ENCODE measurements at places on chromosomes 1 and 21. TPM values are rescaled to one million over a fixed set of nuclear protein-coding genes. Genes with fewer than 3 reads are reported as not detected.

The KCNE1 gene
- total RNA-seq, result 0.32 TPM

The KRTAP12-2 gene
- not detected for total RNA-seq

The KRTAP10-10 gene
- not detected for total RNA-seq

- H3K27ac ChIP-seq, result no peak overlapping the region
- DNase-seq, result no peak
- no peaks in the 10 kb centered on the region for H3K27me3 ChIP-seq
- peaks cover 9% of the 10 kb centered on the region for H3K36me3 ChIP-seq
- H3K4me3 ChIP-seq, result no peak overlapping the region
Measured at GRCh38 chr1:11286735-11287410, 13.9 kb downstream of the UBIAD1 start.

DNA sequence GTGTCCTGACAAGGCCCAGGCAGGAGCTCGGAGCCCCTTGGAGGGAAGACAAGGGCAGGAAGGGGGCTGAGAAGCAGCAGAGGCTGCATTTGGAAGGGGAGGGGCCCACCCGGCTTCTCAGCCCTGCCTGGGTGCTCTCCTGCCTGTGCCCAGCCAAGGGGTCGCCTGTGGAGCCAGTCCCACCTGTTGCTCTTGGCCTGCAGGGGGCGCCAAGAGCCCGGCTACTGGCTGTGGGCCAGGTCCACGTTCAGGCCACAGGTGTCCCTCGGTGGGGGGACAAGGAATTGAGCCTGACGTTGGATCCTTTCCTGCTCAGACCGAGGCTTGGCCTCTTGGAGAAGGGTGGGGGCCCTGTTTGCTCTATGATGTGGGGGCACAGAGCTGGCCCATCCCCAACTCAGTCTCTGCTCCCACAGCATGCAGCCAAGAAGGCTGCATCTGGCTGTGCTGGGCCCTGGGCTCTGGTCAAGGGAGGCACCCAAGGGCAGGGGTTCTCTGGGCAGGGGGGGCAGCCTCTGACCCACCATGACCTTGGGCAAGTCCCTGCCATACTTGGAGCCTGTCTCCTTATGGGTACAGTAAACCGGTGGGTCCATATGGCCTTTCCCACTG is 10.9 kb downstream of the WNT4 start:
- no peak overlapping the region for H3K4me3 ChIP-seq
- no peak for DNase-seq
- no peaks in the 10 kb centered on the region for H3K27me3 ChIP-seq

DNA sequence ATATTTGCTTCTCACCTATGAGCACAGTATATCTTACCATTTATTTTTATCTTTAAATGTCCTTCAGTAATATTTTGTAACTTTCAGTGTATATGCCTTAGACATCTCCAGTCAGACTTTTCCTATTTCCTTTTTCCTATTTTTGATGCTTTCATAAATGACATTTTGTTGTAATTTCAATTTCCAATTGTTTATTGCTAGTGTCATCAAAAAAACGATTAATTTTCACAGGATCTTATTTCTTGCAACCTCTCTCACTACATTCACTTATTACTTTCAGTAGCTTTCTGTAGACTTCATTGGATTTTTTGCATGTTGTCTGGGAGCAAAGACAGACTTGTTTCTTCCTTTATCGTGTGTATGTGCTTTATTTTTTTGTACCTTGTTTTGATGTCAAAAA is 602.4 kb downstream of the AJAP1 start:
- no peak overlapping the region for H3K4me3 ChIP-seq
- no peak overlapping the region for H3K27ac ChIP-seq
- no peaks in the 10 kb centered on the region for H3K36me3 ChIP-seq
- H3K27me3 ChIP-seq, result no peaks in the 10 kb centered on the region
- no peaks in the 10 kb centered on the region for H3K4me1 ChIP-seq
- no peak for DNase-seq

DNA sequence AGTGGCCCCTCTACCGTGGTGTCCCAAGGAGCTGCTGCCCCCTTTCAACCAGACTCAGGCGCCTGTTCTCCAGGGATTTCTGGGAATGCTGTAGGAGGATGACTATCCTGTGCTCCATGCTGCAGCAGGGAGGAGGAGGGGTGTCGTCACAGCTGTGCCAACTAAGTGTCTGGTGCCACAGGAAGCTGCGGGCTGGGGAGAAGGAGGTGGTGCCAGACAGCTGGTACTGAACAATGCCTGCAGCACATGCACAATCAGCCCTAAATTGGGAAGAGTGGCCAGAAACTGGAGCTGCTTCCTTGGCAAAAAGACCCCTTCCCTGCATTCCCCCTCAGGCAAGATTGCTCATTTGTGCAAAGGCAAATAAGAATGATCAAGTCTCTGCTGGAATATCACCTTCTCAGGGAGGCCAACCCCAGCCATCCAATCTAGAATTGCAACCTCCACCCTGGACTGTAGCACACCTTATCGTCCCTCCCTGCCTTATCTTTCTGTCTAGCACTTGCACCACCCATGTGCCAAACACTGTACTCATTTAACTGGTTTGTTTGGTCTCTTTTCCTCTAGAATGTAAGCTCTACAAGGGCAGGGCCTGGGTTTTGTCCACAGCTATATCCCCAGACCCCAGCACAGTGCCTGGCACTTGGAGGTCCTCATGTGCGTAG is 33.3 kb downstream of the LAMB3 start:
- DNase-seq, result no peak
- no peak overlapping the region for H3K27ac ChIP-seq
- H3K36me3 ChIP-seq, result peaks cover 5% of the 10 kb centered on the region
- H3K4me1 ChIP-seq, result peaks cover 17% of the 10 kb centered on the region
- H3K27me3 ChIP-seq, result peaks cover 2% of the 10 kb centered on the region

DNA sequence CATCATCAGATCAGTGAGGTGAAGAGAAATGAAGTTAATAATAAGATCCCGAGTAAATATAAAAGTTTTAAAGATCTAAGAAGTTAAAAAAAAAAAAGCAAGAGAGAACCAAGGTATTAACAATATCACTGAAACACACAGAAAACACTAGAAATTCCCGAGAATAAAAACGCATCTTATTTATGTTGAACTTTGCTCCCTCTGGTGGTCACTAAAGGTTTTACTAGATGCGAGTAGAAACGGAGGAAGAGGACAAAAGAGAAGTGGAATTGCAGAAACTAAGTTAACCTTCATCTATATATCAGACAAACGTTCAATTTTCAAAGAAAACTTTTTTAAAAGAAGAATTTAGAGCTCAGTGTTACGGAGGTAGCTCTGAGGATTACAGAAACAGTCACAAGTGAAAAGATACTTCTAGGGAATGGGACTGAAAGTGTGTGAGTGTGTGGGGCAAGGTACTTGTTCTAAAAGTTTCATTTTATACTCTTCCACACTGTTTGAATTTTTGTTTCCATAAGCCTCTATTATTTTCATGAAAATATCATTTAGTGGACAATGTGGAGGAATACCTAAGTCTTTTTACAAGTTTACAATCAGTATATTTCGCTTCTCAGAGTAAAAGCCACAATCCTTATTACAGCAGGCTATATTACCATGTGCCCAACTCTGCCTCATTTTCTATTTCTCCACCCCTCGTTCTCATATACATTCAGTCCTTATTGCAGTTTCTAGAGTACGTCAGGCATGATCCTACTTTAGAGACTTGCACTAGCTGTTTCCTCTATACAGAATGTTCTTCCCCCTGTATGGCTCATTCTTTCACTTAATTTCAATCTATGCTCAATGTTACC is 19.7 kb downstream of the ACBD6 start:
- H3K36me3 ChIP-seq, result peaks cover 16% of the 10 kb centered on the region
- H3K4me3 ChIP-seq, result no peak overlapping the region
- no peak for DNase-seq

GRCh38 chr21:26849428-26850115 is 4.4 kb upstream of the ADAMTS1 start:
- H3K27me3 ChIP-seq, result no peaks in the 10 kb centered on the region
- H3K4me3 ChIP-seq, result no peak overlapping the region
- no peaks in the 10 kb centered on the region for H3K36me3 ChIP-seq
- no peak overlapping the region for H3K27ac ChIP-seq

GRCh38 chr1:91725618-91725988 is 160.3 kb downstream of the TGFBR3 start:
- H3K4me1 ChIP-seq, result peaks cover 11% of the 10 kb centered on the region
- no peak overlapping the region for H3K27ac ChIP-seq
- H3K36me3 ChIP-seq, result peaks cover 3% of the 10 kb centered on the region
- H3K27me3 ChIP-seq, result no peaks in the 10 kb centered on the region

The CFHR4 gene
- not detected for total RNA-seq

The S100A13 gene
- 98.4 TPM for total RNA-seq

- H3K27me3 ChIP-seq, result no peaks in the 10 kb centered on the region
- H3K4me3 ChIP-seq, result no peak overlapping the region
- DNase-seq, result no peak
Measured at GRCh38 chr1:31955917-31956736, 18.0 kb upstream of the PTP4A2 start.

- no peaks in the 10 kb centered on the region for H3K36me3 ChIP-seq
- no peak for DNase-seq
- H3K27ac ChIP-seq, result no peak overlapping the region
- no peaks in the 10 kb centered on the region for H3K4me1 ChIP-seq
- H3K4me3 ChIP-seq, result no peak overlapping the region
Measured at GRCh38 chr1:46790446-46791101, 8.3 kb upstream of the CYP4B1 start.

The MNDA gene
- total RNA-seq, result not detected

GRCh38 chr1:207172885-207173284 is 68.9 kb downstream of the C4BPA start:
- peaks cover 18% of the 10 kb centered on the region for H3K27me3 ChIP-seq
- no peak overlapping the region for H3K27ac ChIP-seq
- no peak for DNase-seq
- no peaks in the 10 kb centered on the region for H3K4me1 ChIP-seq
- no peak overlapping the region for H3K4me3 ChIP-seq
- H3K36me3 ChIP-seq, result no peaks in the 10 kb centered on the region

The ACTA1 gene
- 3.6 TPM for total RNA-seq

- H3K36me3 ChIP-seq, result peaks cover 6% of the 10 kb centered on the region
- DNase-seq, result no peak
- H3K4me1 ChIP-seq, result no peaks in the 10 kb centered on the region
- H3K27ac ChIP-seq, result no peak overlapping the region
- no peaks in the 10 kb centered on the region for H3K27me3 ChIP-seq
Measured at GRCh38 chr1:174358786-174359453, 88.8 kb upstream of the GPR52 start.

- H3K27me3 ChIP-seq, result peaks cover 7% of the 10 kb centered on the region
- H3K27ac ChIP-seq, result no peak overlapping the region
- DNase-seq, result no peak
- H3K36me3 ChIP-seq, result no peaks in the 10 kb centered on the region
- H3K4me1 ChIP-seq, result no peaks in the 10 kb centered on the region
Measured at GRCh38 chr1:187261637-187262036, 432.9 kb downstream of the PLA2G4A start.

The ELOVL1 gene
- 103 TPM for total RNA-seq

The KIF14 gene
- 2.0 TPM for total RNA-seq

GRCh38 chr1:197814306-197814705 is 39.0 kb upstream of the DENND1B start:
- no peak for DNase-seq
- no peaks in the 10 kb centered on the region for H3K27me3 ChIP-seq

The CFAP74 gene
- total RNA-seq, result not detected

- peaks cover 25% of the 10 kb centered on the region for H3K4me1 ChIP-seq
- no peaks in the 10 kb centered on the region for H3K36me3 ChIP-seq
- no peak for DNase-seq
- H3K27ac ChIP-seq, result no peak overlapping the region
Measured at GRCh38 chr21:15667010-15667409, 62.8 kb upstream of the USP25 start.

The CELSR2 gene
- total RNA-seq, result 8.6 TPM

DNA sequence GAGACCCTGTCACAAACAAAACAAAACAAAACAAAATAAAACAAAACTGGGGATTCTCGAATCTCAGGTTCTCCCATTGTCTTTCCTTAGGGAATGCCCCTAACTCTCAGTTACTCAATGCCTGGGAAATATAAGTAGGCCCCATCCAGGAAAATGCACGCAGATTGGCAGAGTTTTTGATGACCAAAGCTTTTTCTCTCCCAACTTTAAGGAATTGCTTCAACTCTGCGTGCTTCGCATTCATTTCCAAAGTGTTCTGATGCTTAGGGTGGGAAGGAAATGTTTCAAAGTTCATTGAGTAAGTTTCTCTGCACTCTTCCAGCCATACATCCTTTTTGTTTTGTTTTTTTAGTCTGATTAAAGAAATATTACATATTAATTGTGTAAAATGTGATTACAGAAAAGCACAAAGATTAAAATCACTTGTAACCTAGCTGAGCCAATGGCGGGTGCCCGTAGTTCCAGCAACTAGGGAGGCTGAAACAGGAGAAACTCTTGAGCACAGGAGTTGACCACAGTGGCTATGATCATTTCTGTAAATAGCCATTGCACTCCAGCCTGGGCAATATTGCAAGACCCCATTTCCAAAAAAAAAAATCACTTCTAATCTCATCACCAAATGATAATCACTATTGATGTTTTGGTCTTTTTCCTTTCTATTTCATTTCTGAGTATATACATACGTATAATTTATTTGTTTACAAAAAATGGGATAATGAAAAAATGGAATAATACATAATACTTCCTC is 18.4 kb upstream of the EVI5 start:
- H3K27ac ChIP-seq, result no peak overlapping the region
- no peak overlapping the region for H3K4me3 ChIP-seq
- no peak for DNase-seq
- H3K36me3 ChIP-seq, result no peaks in the 10 kb centered on the region

GRCh38 chr1:197865809-197866208 is 36.6 kb upstream of the C1orf53 start:
- H3K27ac ChIP-seq, result no peak overlapping the region

The EXO5 gene
- 13.1 TPM for total RNA-seq

The HAO2 gene
- not detected for total RNA-seq

The KCNH1 gene
- total RNA-seq, result 6.0 TPM

- H3K36me3 ChIP-seq, result no peaks in the 10 kb centered on the region
- DNase-seq, result no peak
- no peaks in the 10 kb centered on the region for H3K4me1 ChIP-seq
- H3K4me3 ChIP-seq, result no peak overlapping the region
- H3K27me3 ChIP-seq, result peaks cover 4% of the 10 kb centered on the region
- H3K27ac ChIP-seq, result no peak overlapping the region
Measured at GRCh38 chr1:221791846-221792245, 50.0 kb upstream of the DUSP10 start.

- H3K4me1 ChIP-seq, result peaks cover 28% of the 10 kb centered on the region
- H3K36me3 ChIP-seq, result no peaks in the 10 kb centered on the region
- no peak overlapping the region for H3K4me3 ChIP-seq
- H3K27me3 ChIP-seq, result no peaks in the 10 kb centered on the region
Measured at GRCh38 chr1:237877631-237878030, 13.1 kb downstream of the ZP4 start.

GRCh38 chr1:213381572-213382084 is 330.6 kb downstream of the RPS6KC1 start:
- peaks cover 13% of the 10 kb centered on the region for H3K4me1 ChIP-seq
- no peak overlapping the region for H3K4me3 ChIP-seq
- DNase-seq, result no peak
- H3K36me3 ChIP-seq, result no peaks in the 10 kb centered on the region
- H3K27me3 ChIP-seq, result peaks cover 2% of the 10 kb centered on the region
- no peak overlapping the region for H3K27ac ChIP-seq
